ENCODE measurements at places on chromosomes 7 and 10.

GRCh38 chr10:122170802-122171201, 100.3 kb upstream of the BTBD16 start:
- DNase-seq = no peak

GRCh38 chr7:117349570-117349969, 26.7 kb upstream of the WNT2 start:
- DNase-seq = no peak

GRCh38 chr10:103541616-103542015, 48.1 kb downstream of the NEURL1 start:
- no peak for DNase-seq

GRCh38 chr7:42452356-42452755, 215.3 kb upstream of the GLI3 start:
- no peak for DNase-seq

DNA sequence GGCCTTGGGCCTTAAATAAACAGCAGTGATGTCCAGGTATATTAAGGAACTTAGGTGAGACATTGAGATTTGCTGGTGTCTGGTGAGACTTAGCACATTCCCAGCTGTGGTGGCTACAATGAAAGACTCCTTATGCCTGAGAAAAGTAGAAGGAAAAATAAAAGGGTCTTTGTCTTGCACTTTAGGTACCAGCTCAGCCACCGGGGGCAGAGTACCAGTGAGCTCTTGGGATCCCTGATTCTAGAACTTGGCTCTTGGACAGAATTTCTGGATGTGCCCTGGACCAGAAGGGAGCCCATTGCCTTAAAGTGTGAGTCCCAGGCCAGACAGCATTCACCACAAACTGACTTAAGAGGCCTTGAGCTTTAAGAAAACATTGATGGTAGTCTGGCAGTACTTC, 1038.7 kb downstream of the SORCS3 start:
- no peak for DNase-seq

- no peak for DNase-seq
These were observed 152.7 kb upstream of the NRP1 start for GRCh38 chr10:33487014-33487776.

- no peak for DNase-seq
These were observed 43.9 kb upstream of the KCND2 start for GRCh38 chr7:120229084-120229483.

GRCh38 chr10:114548662-114549061, 109.4 kb downstream of the ABLIM1 start:
- peak; percentile 41 for DNase-seq

DNA sequence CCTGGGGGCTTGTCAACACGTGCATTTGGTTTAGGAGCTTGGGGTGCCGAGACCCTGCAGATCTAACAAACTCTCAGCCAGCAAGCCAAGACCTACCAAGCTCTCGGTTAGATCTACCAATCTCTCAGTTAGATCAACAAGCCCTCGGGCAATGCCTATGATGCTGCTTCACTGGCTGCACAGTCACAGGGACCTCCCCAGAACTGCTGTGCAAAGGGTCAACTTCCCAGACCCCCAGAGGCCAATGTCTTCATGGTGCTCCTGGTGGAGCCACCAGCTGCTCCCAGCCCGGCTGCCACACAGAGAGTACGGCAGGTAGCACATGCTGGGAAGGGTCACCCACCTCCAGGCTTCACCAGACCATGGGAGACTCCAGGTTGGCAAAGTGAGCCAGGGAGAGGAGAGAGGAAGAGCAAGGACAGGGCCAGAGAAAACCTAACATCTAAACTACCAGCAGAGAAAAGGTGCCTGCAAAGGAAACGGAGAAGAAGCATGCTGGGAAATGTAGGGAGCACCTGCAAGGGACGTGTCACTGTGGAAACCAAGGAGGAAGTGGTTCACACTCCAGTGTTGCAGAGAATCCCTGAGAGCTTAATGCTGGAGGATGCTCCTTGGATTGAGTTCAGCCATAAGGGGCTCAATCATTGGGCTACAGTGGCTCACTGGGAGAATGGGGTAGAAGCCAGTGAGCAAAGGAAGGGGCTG, 51.5 kb upstream of the GDF10 start:
- DNase-seq = no peak

- peak; percentile 8 for DNase-seq
These were observed 10.6 kb upstream of the SLC18A3 start for GRCh38 chr10:49599546-49599945.

GRCh38 chr10:109977382-109977806, 30.4 kb upstream of the ADD3 start:
- DNase-seq = no peak

- peak; percentile 90 for DNase-seq
These were observed 22.3 kb downstream of the IMPDH1 start for GRCh38 chr7:128387216-128388144.

GRCh38 chr7:157527686-157528085, 190.9 kb downstream of the DNAJB6 start:
- no peak for DNase-seq

DNA sequence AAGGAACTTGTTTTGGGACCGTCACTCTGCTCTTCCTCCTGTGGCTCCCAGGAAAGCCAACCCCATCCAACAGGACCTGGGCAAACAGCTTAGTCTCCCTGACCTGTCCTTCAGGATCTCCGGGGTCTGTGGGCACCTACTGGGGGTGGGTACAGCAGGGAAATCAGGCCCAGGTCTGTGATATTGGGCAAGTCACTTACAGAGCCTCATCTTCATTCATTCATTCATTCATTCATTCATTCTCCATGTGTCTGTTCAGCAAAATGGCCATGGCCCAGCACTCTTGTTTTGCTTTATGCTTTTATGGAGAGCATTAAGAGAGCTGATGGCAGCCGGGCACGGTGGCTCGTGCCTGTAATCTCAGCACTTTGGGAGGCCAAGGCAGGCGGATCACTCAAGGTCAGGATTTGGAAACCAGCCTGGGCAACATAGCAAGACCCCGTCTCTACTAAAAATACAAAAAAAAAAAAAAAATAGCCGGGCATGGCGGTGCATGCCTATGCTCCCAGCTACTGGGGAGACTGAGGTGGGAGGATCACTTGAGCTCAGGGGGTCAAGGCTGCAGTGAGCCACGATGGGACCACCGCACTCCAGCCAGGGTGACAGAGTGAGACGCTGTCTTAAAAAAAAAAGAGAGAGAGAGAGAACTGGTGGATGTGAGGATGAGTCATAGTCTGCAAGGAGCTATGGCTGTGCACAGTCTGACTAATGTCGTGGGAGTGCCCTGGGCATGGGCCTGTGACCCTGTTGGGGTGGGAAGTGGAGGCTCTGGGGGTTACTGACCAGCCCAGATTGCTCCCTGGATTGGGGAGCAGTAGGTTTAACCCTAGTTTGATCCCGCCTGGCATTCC, 54.3 kb downstream of the CLIP2 start:
- no peak for DNase-seq

GRCh38 chr10:31350891-31351290, 31.9 kb downstream of the ZEB1 start:
- no peak for DNase-seq

DNA sequence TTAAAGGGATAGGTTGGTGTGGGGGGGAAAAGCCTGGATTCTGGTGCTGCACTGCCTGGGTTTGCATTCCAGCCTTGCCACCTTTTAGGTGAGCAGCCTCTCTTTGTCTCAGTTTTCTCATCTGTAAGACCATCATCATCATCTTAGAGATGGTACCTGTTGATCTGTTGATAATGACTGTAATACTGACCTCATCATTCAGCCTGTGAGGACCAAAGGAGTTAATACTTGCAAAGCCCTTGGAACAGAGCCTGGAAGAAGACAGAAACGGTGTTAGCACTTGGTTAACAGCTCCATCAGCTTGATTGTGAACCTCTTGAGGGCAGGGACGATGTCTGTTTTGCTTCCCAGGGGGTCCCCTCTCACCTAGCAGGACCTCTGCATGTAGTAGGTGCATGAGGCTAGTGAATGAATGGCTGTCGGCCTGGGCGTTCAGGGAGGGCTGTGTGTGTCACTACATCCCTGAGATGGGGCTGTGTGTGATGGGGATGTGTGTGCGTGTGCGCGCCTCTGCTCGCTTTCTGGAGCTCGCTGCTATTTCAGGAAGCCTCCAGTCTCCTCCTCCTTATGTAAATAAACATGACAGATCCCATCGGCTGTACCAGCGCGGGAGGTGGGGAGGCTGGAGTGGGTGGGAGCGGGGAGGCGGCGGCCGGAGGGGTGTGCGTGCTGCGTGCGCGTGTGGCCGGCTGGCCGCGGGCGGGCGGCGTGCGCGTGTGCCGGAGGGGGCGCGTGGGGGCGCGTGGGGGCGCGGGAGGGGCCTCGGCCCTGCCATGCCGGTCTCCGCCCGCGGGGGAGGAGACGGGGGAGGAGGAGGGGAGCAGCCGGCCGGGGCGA, 61.2 kb downstream of the NEURL1 start:
- peak; percentile 79 for DNase-seq

- no peak for DNase-seq
These were observed 564.9 kb downstream of the POM121L12 start for GRCh38 chr7:53600296-53600695.

DNA sequence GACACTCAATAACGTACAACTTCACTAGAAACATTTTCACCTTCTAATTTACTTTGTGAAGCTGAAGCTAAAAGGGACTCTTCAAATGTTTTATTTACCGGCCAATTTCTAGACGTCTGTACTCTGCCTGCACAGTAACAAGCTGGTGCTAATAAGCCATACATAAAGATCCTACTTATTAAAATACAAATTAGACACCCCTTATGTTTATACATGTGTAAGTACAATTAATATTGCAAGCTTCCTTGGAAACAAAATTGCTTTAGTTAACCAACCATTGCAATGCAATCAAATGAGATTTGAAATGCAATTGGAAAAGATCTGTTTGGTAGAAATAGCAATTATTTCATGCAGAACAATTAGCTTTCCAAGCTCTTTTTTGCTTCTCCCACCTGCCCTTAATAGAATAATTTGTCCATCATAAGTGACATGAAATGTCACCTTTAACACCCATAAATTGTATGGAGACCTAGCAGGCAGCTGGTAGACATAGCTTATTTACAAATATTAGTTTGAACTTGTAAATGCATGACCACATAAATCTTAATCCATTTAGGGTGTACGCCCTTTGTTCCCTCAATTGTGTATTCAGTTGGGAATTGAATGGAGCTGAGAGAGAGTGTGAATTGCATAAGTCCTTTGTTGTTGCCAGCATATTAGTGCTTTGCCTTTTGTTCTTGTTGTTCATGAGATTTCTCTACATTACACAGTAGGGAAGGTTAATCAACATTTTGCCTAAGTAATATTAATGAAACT, 277.1 kb downstream of the CACNA2D1 start:
- no peak for DNase-seq

All from femur (tissue), 1 donor.